ENCODE measurements at places on chromosomes 5 and 9. TPM values are rescaled to one million over a fixed set of nuclear protein-coding genes. Genes with fewer than 3 reads are reported as not detected.

GRCh38 chr5:38032149-38032548 is 192.3 kb upstream of the GDNF start:
- no peak for ATAC-seq

DNA sequence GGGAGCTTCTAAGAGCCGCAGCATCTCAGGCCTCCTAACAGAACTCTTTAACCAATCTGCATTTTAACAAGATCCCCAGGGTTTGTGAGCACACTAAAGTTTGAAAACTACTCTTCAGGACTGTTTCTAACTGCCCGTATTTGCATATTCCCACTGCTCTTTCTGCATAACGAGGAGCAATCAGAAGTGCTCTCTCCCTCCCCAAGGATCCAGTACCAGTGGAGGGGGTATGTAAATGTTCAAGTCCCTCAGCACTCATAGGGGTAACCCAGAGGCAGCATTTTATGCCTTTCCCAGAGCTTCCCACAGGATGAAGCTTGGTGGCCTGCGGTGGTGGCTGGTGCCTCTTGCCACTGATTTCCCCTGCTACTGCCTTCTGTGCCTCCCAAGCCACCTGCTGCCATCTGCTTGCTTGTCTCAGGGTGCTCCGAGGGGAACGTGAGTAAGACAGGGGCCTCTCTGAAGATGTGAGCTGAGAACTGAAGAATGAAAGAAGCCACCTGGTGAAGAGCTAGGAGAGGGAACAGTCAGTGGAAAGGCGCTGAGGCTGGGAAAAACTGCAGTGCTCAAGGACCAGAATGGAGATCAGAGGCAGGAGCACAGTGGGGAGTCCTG is 30.0 kb upstream of the PPP1R2B start:
- ATAC-seq = no peak

Gene QRFP
- 0.63 TPM for total RNA-seq

DNA sequence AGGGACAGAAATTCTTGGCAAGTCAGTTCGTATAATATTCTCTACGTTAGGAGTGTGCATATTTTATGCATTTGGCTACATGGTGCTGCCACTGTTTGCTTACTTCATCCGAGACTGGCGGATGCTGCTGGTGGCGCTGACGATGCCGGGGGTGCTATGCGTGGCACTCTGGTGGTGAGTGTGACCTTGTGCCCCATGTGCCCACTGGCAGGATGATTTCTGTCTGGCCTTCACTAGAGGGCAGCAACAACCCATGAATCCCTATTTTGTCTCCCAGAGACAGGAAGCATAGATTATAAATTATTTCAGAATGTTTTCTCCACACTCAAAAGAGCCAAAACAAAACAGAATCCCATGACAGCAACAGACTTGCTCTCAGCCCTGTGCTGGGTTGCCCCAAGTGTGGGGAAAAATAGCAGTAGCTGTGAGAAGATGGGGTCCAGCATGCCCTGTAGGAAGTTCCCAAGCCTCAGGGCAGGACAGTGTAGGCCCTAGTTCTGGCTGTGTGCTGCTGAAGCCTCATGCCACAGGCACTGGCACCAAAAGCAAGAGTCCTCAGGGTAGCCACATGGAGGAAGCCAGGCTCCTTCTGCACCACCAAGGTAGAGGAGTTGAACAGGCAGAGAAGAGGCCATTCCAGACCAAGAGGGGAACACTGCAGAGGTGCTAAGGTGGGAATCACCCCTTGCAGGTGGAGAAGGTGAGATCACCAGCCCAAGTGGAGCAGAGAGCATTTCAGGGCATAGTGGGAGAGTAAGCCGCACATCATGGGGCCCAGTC is 16.0 kb downstream of the SLC22A5 start:
- ATAC-seq = no peak

Data from motor neuron (in vitro differentiated cells).